ENCODE measurements at places on chromosomes 12 and 14.

GRCh38 chr12:18421867-18422266 is 160.5 kb downstream of the PIK3C2G start:
- H3K4me3 ChIP-seq, result no peak overlapping the region
- H3K36me3 ChIP-seq, result no peaks in the 10 kb centered on the region
- H3K27me3 ChIP-seq, result no peaks in the 10 kb centered on the region
- no peak overlapping the region for H3K27ac ChIP-seq

GRCh38 chr12:89663577-89664357 is 44.9 kb downstream of the ATP2B1 start:
- H3K27ac ChIP-seq, result no peak overlapping the region
- H3K27me3 ChIP-seq, result no peaks in the 10 kb centered on the region
- no peak overlapping the region for H3K4me3 ChIP-seq
- H3K4me1 ChIP-seq, result peaks cover 18% of the 10 kb centered on the region
- DNase-seq, result no peak

- no peak overlapping the region for H3K4me3 ChIP-seq
- no peaks in the 10 kb centered on the region for H3K36me3 ChIP-seq
- peaks cover 3% of the 10 kb centered on the region for H3K27me3 ChIP-seq
- no peaks in the 10 kb centered on the region for H3K4me1 ChIP-seq
- no peak overlapping the region for H3K27ac ChIP-seq
Measured at GRCh38 chr12:26219736-26220135, 24.4 kb downstream of the SSPN start.

DNA sequence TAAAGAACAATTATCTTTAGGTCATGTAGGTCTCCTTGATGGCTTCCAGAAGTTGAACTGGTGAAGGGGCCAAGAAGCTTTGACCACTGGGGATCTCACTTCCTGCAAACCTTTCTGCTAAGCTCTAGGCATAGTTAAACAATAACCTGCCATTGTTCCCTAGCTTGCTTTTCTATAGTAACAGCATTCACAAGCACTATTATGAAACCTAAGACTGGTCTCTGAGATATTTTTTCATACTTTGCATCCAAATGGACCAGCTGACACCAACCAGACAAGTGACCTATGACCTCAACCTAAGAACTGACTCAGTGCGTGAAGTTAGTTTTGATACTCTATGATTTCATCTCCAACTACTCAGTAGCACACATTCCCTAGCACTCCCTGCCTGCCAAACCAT is 129.1 kb downstream of the PTPRB start:
- no peaks in the 10 kb centered on the region for H3K27me3 ChIP-seq
- peaks cover 2% of the 10 kb centered on the region for H3K36me3 ChIP-seq
- H3K4me1 ChIP-seq, result peaks cover 5% of the 10 kb centered on the region
- no peak overlapping the region for H3K4me3 ChIP-seq
- H3K27ac ChIP-seq, result no peak overlapping the region

- DNase-seq, result peak; percentile 14
- H3K36me3 ChIP-seq, result no peaks in the 10 kb centered on the region
- H3K4me1 ChIP-seq, result peaks cover 13% of the 10 kb centered on the region
- H3K4me3 ChIP-seq, result peak overlapping the region; percentile 86
Measured at GRCh38 chr12:111035578-111036301, 115.4 kb upstream of the MYL2 start.

DNA sequence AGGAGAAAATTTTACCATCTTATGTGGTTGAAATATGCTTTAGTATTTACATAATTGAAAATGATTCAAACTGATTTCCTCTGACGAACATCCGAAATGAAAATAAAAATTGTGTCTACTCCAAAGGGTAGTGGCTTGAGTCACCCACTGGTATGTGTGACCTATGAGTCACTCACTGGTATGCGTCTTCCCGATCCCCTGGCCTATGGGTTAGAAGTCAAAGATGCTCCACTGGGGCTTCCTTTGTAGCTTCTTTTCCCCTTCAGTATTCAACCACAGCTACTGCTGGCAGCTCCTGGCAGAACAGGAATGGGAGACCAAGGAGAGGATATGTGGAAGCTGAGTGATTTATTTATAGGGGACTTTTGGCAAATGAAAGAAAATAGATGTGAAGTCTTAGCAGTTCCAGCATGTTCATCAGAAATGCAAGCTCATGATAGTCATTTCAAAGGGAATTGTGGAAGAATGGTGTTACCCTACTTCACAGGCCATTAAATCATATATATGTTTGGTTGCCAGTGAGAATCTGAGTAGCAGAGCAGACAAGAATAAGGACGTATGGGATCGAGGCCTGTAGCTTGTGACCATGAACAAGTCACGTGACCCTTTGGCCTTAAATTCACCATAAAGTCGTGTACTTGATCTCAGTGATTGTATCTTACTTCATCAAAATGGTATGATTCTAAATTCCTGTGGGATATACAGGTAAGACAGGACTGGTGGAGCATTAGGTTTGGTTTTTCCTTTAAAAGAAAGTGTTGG is 108.3 kb downstream of the CRADD start:
- H3K4me1 ChIP-seq, result peaks cover 45% of the 10 kb centered on the region
- no peaks in the 10 kb centered on the region for H3K27me3 ChIP-seq
- H3K4me3 ChIP-seq, result peak overlapping the region; percentile 29
- DNase-seq, result no peak

- H3K4me1 ChIP-seq, result peaks cover 6% of the 10 kb centered on the region
- DNase-seq, result no peak
- no peak overlapping the region for H3K27ac ChIP-seq
- H3K27me3 ChIP-seq, result no peaks in the 10 kb centered on the region
Measured at GRCh38 chr12:30599608-30600007, 96.1 kb downstream of the IPO8 start.

GRCh38 chr12:120170631-120171030 is 23.9 kb downstream of the GCN1 start:
- no peak for DNase-seq
- peaks cover 10% of the 10 kb centered on the region for H3K36me3 ChIP-seq
- no peak overlapping the region for H3K4me3 ChIP-seq
- H3K27me3 ChIP-seq, result no peaks in the 10 kb centered on the region

Measured in neural crest cell (in vitro differentiated cells).